ENCODE measurements at places on chromosomes 1 and 21.

GRCh38 chr1:203538726-203539125, 44.8 kb downstream of the OPTC start:
- DNase-seq: no peak

- no peak for DNase-seq
Measured at GRCh38 chr1:3330771-3331245, 123.7 kb upstream of the ARHGEF16 start.

DNA sequence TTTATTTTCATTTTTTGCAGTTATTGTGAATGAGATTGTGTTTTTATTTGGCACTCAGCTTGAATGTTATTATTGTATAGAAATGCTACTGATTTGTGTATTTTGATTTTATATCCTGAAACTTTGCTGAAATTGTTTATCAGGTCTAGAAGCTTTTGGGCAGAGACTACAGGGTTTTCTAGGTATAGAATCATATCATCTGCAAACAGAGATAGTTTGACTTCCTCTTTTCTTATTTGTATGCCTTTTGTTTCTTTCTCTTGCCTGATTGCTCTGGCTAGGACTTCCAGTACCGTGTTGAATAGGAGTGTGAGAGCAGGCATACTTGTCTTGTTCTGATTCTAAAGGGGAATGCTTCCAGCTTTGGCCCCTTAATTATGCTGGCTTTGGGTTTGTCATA, 27.3 kb downstream of the ZNF691 start:
- no peak for DNase-seq

DNA sequence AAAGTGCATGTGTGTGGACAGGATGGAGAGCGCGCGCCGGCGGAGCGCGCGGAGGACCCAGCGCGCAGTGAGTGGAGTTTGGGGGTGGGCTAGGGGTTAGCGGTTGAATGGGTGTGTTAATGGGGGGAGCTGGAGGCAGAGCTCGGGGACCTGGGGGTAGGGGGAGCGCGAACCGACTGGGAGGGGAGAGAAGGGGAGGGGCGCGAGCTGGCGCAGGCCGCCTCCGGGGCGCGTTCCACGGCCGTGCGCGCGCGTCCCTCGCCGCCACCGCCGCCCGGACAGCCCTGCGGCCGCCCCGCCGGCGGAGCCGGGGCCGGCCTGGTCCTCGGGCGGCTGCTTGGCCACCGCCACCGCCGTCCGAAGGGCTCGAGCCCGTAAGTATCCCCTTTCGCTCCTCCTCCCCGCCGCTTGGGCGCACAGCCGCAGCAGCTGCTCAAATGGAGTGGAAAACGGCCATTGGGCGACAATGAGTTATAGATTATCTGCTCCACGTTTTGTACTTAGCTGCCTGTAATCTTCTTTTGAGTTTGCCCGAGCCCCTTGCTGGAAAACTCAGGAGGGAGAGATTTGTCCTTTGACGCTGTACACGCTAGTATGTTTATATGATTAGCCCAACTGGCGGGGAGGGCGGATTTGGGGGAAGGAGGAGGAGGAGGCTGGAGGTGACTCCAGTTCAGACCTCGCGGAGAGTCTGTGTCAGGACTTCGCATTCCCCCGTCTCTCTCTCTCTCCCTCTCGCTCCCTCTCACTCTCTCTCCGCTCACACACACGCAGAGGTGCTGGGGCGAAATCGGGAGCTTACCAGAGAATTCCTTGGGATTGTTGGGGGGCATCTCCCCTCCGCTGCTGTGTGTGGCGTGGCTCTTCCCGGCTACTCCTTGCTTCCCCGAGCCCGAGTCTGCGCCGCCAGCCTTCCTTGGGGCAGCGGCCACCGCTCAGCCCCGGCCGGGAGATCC, at the start of gene ADGRL2:
Gene ADGRL2 (plus strand): TSS at position 240 of the 956 bp plus-strand sequence. CDS start 36,051 bp downstream, outside the sequence.
- peak; percentile 34 for DNase-seq

- no peak for DNase-seq
Measured at GRCh38 chr1:143611159-143611558, 360.6 kb downstream of the FAM72C start.

DNA sequence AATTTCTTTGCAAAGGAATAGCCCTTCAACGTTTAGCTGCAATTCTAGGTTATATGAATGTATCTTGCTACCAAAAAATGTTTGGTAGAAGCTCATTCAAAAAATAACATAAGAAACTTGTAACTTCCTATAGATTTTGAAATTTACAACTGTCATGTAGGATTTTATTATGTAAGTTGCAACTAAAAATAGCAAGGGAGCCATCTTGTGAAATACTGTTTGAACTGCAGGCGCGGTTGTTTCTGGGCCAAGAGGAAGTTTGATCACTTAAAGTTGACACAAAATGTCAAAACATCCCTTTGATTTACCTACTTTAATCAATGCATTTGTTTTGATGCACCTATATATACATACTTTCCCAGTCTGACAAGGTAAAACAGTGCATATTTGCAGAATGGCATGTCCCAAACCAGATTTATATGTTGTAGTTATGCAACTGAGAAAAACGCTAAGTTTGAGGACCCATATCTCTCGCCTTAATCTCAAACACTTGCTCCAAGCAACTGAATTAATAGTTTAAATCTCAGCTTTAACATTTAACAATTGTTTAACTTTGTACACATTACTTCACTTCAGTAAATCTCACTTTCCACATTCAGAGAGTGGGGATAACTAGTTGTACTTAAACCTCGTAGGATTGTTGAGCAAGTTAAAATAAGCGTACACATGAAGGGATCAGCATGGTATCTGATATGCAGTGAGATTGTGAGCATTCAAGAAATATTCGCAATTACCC, 63.9 kb downstream of the KCNK2 start:
- DNase-seq: no peak

GRCh38 chr1:10494754-10495474, 20.2 kb downstream of the PEX14 start:
- peak; percentile 69 for DNase-seq
